ENCODE measurements at places on chromosomes 5 and 9. TPM values are rescaled to one million over a fixed set of nuclear protein-coding genes. Genes with fewer than 3 reads are reported as not detected.

- DNase-seq: no peak
These were observed 502.5 kb upstream of the SEMA6A start for GRCh38 chr5:117077142-117077541.

- DNase-seq: peak; percentile 25
These were observed 99.5 kb downstream of the DAB2IP start for GRCh38 chr9:121750715-121751623.

NR6A1 gene
- total RNA-seq: 1.4 TPM

- DNase-seq: no peak
These were observed 20.4 kb upstream of the UBLCP1 start for GRCh38 chr5:159242656-159243055.

DNA sequence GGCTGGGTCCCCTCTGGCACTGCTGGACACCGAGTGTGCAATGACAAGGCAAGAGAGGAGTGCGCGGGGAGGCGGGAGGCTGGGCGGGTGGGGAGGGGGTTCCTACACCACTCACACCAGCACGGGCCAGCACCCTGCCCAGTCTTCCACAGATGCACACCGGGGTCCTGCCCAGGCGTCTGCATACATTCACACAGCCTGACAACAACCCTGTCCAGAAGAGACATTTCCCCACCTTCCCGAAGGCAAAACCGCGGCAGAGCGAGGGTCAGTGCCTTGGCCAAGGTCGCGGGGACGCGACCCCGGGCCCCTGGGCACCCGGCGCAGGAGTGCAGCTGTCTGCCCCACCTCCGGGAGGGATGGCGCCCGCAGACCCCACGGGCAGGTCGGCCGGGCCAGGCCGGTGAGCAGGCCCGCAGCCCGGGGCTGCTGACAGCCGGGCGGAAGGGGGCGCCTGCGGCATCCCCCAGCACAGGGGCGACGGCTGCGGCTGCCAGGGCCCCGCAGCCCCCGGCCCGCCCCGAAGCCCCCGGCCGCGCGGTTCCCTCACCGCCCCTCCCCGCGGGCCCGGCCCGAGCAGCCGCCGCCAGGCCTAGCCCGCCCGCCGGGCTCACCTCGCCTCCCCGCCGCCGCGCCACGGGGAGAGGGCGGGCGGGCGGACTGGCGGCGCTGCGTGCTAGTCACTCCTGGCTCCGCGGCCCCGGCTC lies 496 bp downstream of the MAPK9 start:
- DNase-seq: peak; percentile 9

- peak; percentile 43 for DNase-seq
These were observed 89.9 kb upstream of the GNAQ start for GRCh38 chr9:78121488-78121887.

GRCh38 chr5:112534611-112535255 lies 115.7 kb upstream of the EPB41L4A start:
- DNase-seq: no peak

DNA sequence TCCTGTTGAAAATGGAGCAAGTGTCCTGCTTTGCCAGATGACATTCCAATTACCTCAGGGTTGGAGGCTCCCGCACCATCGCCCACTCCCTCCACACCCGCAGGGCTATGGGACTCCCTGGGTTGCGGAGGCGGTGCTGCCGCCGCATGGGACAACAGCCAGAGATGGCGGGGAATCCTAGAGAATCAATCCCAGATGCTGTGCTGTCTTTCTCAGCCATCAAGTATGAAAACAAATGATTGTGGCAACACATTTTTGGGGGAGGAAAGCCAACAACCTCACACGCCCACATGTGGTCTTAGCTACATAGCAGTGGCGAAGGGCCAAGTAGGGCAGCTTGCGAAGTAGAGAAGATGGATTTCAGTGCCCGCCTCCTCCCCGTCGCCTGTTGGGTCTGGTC lies 46.7 kb downstream of the IL31RA start:
- DNase-seq: peak; percentile 85

CER1 gene
- total RNA-seq: not detected

DNA sequence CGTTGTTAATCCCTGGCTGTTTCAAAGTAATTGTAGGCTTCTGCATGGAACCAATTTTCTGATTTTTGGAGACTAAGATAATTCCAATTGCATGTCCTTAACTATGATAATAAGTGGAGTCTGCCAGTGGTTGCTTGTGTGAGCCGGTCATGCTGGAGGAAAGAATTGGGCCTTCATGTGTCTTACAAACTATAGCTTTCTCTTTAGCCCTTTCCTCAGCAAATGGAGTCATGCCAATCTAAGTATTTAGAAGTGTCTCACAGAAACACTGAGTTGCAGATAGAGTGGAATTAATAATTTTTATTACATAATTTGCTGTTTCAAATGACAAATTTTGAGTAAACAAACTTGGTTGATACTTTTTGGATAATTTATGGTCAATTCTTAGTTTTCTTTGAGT lies 200.4 kb downstream of the FBXL7 start:
- DNase-seq: no peak

GRCh38 chr9:20028849-20029231 lies 240.0 kb upstream of the SLC24A2 start:
- no peak for DNase-seq

CCNJL gene
- 2.3 TPM for total RNA-seq

DNA sequence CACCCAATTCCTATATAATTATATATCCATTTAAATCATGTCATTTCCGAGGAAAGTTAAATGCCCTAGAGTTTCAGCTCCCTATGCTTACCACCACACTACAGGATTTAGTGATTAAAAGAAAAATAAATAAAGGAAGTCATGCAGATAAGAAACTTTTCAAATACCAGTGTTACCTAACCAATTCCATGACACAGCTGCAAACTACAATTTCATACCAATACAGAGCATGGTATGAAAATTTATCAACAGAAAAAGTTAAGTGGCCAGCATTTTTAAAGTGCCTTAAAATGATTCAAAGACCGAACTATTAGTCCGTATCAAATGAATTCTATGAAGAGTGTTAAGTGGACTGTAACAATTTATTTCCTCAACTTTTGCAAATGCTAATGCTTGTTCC lies 35.9 kb downstream of the CEP120 start:
- no peak for DNase-seq

- no peak for DNase-seq
These were observed 1309.1 kb upstream of the DMAC1 start for GRCh38 chr9:9108641-9109040.

GRCh38 chr5:126508962-126509279 lies 85.7 kb downstream of the GRAMD2B start:
- DNase-seq: no peak

FLT4 gene
- not detected for total RNA-seq

LRSAM1 gene
- 7.1 TPM for total RNA-seq

GRCh38 chr5:7837403-7837802 lies 13.5 kb downstream of the CFAP90 start:
- DNase-seq: no peak

- DNase-seq: no peak
These were observed 57.4 kb downstream of the TMEM38B start for GRCh38 chr9:105751761-105752160.

SPATA31A3 gene
- not detected for total RNA-seq

GRCh38 chr5:118293378-118293777 lies 695.0 kb downstream of the DTWD2 start:
- no peak for DNase-seq

- DNase-seq: no peak
These were observed 160.1 kb downstream of the ROR2 start for GRCh38 chr9:91789941-91790340.

KIF27 gene
- total RNA-seq: not detected

LCP2 gene
- 2.5 TPM for total RNA-seq

GRCh38 chr9:7313389-7313788 lies 486.2 kb downstream of the DMAC1 start:
- no peak for DNase-seq

C9orf50 gene
- total RNA-seq: not detected

GHR gene
- total RNA-seq: under 0.01 TPM

DNA sequence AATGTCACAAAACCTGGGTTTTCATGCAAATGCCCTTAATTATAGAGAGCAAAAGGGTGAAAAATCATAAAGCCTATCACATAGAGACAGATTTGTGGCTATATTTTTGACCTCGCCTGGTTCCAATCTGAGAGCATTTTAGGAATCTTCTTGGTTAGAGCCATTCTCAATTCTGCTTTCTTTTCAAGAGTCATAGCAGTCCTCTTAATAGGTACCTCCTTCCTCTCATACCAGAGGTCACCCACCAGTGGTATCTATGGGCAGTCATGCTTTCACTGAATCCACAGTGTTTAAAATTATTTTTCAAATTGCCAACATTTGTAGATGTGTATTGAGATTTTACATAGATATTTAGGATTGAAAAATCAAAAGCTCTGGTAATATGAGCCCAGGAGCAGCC lies 215.5 kb downstream of the DAB2IP start:
- DNase-seq: no peak

- no peak for DNase-seq
These were observed 548.8 kb upstream of the CDH18 start for GRCh38 chr5:20536813-20537212.

PIK3R1 gene
- 19.5 TPM for total RNA-seq

DNA sequence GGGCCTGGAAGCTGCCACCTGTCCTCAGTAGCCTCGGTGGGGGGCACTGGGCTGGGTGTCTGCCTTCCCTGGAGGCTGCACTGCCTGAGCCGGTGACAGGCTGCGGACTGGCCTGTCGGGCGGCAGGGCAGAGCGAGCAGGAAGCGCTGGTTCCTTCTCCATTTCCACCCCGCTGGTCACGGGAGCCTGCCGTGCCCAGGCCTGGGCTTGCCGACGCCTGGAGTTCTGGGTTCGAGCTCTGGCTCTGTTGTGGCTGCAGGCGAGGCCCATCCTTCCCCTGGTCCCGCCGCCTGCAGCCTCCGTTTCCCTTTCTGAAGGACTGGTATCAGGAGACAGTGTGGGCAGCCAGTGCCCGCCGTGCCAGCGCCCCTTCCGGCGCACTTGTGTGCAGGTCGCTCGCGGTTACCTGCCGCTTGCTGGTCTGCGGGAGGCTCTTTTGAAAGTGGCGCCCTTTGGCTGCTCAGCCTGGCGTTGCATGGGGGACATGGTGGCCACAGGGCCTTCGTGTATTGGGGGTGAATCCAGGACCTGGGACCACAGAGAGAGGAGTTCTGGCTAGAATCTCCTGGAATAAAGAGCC lies 34.0 kb downstream of the RXRA start:
- no peak for DNase-seq

DNA sequence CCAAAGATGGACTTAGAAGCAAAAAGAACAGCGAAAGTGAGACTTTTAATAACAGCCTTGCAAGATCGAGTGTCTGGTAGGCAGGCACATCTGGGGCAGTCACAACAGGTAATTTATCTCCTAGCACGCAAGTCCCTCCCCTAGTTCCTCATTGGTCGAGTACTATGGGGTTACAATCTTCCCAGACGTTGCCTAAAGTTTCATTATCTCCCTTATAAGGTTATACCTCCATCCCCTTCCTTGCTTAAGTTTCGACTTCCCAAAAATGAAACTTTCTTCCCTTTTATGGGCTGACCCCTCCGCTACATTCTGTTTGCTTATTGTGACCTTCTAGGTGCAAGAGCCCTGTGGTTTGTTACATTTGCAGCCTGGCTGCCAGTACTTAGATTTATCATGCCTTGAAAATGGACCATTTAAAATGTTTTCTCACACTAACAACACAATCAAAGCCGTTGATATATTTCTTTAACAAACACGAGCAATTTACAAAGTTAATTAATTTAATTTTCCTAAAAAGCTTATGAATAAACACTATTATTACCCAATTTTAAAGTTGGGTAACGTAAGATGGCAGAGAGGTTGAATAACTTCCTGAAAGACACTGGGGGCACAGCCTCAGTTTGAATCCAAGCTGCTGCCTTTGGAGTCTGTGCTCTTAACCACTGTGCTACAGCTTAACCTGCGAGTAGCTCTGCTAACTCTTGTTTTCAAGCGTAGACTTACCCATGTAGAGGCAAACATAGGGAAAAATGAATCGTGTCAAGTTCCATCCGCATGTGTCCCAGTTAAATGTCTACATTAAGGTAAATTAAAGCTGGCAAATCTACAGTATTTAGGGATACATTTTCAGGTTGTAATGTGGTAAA lies 91.7 kb downstream of the EDIL3 start:
- DNase-seq: no peak

- no peak for DNase-seq
These were observed 20.2 kb upstream of the SUB1 start for GRCh38 chr5:32565145-32565544.

GRCh38 chr5:159700016-159700415 lies 216.3 kb upstream of the ADRA1B start:
- DNase-seq: no peak

UQCRQ gene
- total RNA-seq: 401 TPM

DNA sequence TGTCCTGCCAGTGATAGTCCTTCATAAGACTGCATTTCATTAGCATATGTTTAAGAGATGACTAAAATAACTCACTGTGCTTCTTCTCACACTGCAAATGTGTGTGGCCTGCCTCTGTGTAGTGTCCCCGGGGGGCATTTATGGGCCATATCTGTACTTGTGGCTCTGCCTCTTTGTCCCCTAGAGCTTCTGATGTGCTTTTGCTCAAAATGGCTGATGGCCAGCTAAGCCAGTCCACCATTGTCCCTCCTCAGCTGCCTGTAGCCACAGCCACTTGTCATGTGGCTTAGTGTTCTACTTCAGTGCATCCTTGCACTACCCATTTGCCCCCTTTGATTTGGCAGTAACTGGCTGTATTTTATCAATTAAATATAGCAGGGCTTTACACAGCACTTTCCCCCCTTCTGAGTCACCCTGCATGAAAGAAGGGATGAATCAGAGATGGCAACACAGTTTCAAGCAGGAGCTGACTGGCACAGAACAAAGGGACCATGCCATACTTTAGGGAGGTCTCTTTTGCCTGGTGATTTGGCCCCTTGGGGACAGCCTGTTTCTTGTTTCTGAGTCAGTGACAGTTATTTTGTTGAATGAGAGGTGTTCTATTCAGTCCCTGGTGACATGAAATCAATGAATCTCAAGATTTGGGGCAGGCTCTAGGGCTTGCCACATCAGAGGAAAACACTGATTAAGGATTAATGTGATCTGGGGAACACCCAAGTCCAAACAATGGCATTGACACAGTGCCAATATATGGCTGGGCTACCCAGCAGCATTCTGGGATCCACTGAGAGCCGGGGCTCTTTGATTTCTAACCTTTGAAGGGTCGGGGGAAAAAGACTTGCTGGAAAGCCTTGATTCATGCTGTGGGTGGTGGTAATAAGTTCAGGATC lies 245.5 kb downstream of the SMARCA2 start:
- peak; percentile 32 for DNase-seq

Data from RPMI7951 (cell line).